Activated CD8-positive, alpha-beta memory T cell treated with anti-CD3 and anti-CD28 coated beads for 24 hours (primary cell): ENCODE measurements at places on chromosomes 11 and 22.

- DNase-seq, result no peak
These were observed 54.6 kb downstream of the C11orf58 start for GRCh38 chr11:16793009-16793408.

DNA sequence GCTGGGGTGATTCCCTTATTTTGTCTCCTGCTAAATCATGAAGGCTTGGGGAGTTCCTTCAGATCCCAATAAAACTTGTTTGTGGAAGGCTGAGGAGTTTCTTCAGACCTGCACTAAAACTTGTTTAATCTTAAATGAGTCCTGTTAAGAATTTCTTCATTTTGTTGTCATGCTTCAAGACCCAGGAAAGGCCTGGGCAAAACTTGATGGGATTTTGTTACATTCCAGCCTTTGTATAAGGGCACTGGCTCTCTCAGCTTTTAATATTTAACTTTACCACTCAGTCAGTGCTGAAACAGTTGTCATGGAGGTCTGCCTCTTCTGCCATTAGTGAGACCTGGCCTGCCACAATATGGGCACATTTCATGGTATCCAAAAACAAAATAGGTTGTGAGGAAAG is 699.0 kb downstream of the ETS1 start:
- DNase-seq, result no peak

DNA sequence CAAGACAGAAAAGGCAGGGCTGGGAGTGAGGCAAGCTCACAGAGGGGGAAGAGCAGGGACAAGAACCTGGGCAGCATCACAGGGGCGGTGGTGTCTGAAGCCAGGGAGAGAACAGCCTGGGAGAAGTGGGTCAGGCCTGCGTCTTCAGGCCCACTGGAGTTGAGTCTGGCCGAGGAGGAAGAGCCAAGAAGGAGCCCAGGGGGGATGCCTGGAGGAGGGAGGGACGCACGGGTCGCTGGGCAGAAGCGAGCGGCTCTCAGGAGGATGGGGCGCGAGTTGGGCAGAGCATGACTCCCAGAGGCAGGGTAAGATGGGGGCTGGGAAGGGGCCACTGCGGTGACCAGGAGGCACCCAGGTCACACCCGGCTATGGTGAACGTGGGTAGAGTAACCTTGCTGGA is 18.5 kb downstream of the LRFN4 start:
- no peak for DNase-seq

DNA sequence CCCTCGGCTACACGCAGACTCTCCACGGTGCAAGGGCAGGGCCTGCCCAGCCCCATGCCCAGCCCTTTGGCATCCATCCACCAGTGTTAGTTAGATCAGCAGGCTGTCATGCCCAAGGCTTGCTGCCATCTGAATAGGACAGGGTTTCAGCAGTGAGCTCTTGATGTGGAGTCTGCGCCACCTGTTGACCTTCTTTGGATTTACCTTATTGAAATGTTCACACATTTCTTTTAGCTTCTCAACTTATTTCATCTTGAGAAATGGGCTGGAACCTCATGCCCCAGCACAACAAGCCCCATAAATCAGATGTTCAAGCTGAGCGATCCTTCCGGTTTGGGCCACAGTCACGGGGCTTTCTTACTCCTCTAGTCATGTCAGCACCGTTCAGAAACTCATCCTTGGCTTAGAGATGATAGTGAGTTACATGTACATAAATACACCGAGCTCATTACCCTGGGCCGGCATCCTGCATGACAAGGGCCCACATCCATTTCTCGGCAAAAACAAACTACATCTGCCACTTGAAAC is 61.7 kb downstream of the PARVB start:
- no peak for DNase-seq

DNA sequence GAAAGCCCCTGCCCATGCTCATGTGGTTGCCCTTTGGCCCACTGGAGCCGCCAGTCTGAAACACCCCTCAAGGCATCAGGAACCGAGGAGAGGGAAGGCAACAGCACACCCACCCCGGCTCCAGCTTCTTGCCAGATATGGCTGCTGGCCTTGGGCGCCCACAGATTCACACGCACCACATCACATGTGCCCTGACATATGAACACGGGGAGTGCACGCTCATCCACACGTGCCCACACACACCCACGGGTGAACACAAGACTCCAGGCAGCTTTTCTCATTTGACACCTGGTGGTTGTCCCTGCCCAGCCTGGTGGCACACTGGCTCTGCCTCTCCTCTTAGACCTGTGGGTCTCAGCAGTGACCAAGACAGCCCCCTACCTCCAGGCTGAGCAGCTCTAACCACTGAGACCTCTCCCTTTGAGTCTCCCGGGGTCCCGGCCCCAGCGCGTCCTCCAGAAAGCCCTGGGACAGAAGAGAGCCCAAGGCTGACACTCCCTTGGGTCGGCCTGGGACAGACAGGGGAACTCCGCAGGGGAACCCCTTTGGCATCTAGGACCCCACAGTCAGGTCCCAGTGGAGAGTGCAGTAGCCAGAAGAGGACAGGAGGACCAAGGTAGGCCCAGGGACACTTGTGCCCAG is 2.7 kb upstream of the MAPK12 start:
- DNase-seq, result no peak

- DNase-seq, result no peak
These were observed 15.0 kb downstream of the PRDM11 start for GRCh38 chr11:45161252-45162063.

DNA sequence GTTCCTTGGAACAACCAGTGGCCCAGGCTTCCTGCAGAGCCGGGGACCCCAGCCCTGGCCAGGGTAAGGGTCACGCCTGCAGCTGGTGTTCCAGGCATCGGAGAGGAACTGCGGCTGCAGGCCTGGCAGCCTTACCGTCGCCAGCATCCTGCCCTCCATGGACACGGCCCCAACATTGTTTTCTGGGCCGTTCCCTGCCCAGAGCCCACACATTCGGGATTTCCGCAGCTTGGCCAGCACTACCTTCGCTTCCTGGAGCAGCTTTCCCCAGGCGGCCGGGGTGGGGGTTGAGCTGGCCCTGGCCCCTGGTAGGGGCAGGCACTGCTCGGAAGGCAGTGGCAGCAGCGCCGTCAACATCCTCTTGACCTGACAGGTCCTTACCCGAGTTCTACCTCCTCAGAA is 17.7 kb downstream of the TXN2 start:
- DNase-seq, result no peak

DNA sequence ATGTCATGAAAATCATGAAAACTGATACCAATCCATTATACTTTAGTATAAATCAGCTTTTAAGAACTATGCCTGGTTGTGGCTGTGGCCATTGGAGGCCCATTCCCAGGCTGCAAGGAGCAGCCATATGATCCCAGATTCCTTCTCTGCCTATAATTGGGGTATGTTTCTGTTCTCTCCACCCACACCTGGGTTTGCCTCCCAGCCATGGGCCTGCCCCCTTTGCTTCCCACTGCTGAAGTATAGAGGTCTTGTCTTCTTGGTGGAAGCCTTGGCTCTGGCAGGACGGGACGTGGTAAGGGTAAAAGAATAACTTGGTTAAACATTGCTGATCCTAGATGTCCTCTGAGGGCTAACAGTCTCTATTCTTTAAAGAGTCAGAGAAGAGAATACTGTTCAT is 2.4 kb downstream of the MICAL2 start:
- no peak for DNase-seq

- no peak for DNase-seq
These were observed 2.3 kb upstream of the SLC25A1 start for GRCh38 chr22:19180740-19181410.

DNA sequence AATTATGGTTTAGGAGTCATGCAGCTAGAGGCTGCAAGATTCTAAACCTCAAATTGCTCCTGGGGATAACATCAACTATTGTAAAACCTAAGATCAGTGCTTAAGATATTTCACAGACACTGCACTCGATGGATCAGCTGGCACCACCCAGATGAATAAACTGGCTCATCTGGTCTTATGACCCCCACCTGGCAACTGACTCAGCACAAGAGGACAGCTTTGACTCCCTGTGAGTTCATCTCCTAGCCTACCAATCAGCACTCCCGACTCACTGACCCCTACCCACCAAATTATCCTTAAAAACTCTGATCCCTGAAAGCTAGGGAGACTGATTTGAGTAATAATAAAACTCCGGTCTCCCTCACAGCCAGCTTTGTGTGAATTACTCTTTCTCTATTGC is 782 bp upstream of the TTC12 start:
- DNase-seq, result no peak

GRCh38 chr11:122248131-122248530 is 132.1 kb upstream of the BLID start:
- no peak for DNase-seq

- no peak for DNase-seq
These were observed 18.1 kb upstream of the CYTH4 start for GRCh38 chr22:37263966-37264887.

GRCh38 chr11:79466411-79466810 is 25.6 kb upstream of the TENM4 start:
- no peak for DNase-seq

- no peak for DNase-seq
These were observed 7.0 kb downstream of the CD81 start for GRCh38 chr11:2383852-2384804.

GRCh38 chr22:17359501-17359900 is 9.8 kb upstream of the CECR2 start:
- no peak for DNase-seq

- peak; percentile 68 for DNase-seq
These were observed 3.9 kb upstream of the VSIG10L2 start for GRCh38 chr11:125941619-125942611.

- no peak for DNase-seq
These were observed 11.4 kb downstream of the DNAL4 start for GRCh38 chr22:38782402-38783094.

GRCh38 chr11:70671083-70671482 is 272.8 kb downstream of the CTTN start:
- DNase-seq, result no peak

GRCh38 chr11:23767576-23767975 is 729.3 kb upstream of the LUZP2 start:
- no peak for DNase-seq

- DNase-seq, result peak; percentile 63
These were observed 858 bp downstream of the OAF start for GRCh38 chr11:120211522-120212258.

DNA sequence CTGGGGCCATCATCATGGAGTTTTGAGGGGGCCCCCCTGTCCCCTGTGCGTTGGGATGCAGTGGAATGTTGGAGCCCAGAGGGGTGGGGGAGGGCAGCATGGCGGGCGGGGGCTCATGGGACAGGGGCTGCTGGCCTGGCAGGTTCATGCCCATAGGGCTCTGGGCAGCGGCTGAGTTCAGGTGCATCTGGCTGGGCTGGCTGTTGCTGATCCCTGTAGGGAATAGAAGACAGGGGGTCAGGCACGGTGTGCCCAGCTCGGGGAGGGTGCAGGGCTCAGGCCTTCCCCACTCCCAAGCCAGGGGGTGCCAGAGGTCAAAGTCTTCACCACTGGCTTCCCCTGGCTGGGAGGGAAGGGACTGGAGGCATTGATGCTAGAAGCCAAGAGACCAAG is 15.6 kb downstream of the CXCR5 start:
- no peak for DNase-seq

DNA sequence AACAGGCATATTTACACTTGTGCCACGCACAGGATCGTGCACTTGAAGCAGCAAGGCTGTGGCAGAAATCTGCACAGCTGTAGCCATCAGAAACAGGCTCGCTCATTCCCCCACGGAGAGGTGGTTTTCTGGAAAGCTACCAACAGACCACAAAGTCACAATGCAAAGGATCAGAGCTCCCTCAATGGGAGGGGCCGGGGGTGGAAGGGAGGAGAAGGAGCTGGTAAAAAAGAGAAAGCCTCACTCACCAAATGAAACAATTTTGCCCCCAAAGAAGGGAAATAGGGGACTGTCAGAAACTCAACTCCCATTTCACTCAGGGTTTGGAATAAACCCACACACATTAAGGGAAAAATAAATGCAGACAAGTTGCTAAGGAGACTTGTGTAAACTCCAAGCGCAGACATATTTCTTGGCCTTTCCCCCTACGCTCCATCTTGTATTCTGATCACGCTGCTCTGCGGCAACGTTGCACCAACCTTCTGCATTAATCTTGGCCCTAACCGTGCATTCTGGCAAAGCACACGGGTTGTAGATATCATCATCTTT is 43.2 kb upstream of the BLID start:
- no peak for DNase-seq

DNA sequence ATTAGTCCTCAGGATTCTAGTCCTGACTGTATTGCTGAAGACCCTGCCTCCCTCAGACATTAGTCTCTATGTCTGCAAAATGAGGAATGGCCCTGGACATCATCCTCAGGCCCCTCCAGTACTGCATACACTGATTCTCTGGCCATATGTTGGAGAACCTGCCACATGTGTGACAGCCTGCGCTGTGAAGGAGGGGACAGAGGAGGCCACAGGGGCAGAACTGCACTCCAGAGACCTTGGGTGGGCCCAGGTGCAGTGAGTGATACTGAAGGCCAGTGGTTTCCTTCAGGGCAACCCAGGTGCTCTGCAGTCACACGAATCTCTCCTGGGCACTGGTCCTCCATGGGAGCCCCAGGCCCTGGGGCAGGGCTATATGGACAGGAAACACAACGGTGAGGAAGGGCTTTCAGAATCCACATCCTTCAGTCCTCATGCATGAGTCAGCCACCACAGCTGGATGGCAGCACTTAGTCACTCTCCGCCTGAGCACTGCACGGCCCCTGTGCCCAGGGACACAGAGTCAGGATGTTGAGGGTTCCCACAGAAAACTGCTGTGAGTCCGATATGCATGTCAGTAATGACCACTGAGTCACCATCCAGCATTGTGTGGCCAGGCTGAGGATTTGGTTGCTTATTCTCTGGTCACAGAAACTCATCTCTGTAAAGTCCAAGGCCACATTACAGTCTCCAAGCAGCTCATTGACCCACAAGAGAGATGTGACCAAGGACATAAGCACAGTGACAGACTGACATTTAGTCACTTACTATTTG is 39.7 kb downstream of the ME3 start:
- DNase-seq, result no peak

- DNase-seq, result no peak
These were observed 50.1 kb upstream of the WNT11 start for GRCh38 chr11:76256448-76256847.

DNA sequence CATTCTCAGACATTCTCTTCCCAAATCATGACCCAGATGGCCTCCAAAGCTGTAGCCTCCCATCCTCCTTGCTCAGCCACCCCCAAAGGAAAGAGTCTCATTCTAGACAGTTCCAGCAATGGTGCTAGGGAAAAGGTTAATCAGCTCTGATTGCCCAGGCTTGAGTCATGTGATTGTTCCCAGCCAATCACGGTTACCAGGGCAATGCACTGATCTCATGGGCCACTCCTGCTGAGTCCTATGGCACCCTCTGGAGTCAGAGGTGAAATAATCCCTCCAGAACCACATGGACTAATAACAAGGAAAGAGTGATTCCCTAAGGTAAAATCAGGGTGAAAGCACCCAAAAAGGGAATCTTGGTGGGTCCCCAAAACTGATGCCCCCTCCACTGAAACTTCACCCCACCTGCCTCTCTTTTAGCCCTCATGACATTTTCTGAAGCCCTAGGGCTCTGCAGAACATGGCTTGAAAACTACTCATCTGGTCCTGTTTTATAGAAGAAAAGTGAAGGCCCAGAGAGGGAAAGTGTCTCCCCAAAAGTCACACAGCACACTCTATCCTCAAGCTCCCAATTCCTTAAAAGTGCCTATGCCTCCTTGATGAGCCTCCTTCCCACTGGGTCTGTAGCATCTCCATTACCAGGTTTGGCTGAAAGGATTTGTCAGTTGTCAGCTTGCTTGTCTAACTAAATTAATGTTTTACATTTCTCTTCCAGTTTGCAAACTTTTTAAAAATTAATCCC is 203.7 kb downstream of the MN1 start:
- no peak for DNase-seq
